Upper lobe of left lung (tissue), 6 donors: ENCODE measurements at places on chromosomes 2 and 18. TPM values are rescaled to one million over a fixed set of nuclear protein-coding genes. Genes with fewer than 3 reads are reported as not detected.

The ALLC gene
- not detected for total RNA-seq

DNA sequence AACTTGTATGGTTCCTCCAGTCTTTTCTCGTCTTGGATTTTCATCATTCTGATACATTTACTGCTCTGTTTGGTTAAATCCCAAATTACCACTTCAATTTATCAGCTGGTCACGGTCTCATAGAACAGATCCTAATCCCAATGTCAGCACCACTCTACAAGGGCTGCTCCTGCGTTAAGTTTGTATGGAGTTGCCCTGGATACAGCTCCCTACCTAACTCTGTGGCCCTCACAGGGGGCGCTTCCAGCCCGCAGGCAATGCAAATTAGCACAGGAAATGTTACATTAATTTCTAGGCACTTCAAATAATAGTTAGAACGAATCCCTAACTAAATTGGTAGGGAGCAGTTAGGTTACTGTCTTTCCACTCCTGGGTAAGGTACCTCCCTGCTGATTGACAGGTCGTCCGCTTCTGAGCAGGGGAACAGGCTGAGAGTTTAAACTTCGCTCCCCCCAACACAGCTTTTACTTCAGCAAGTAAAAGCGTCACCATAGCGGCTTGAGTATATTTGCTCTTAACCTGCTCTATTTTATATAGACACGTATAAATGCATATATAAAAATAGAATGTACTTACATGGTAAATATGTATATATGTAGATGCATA is 238.5 kb upstream of the FANCL start:
- no peak for DNase-seq
- no peaks in the 10 kb centered on the region for H3K36me3 ChIP-seq
- H3K4me1 ChIP-seq, result no peaks in the 10 kb centered on the region
- no peak overlapping the region for H3K4me3 ChIP-seq
- no peaks in the 10 kb centered on the region for H3K27me3 ChIP-seq

DNA sequence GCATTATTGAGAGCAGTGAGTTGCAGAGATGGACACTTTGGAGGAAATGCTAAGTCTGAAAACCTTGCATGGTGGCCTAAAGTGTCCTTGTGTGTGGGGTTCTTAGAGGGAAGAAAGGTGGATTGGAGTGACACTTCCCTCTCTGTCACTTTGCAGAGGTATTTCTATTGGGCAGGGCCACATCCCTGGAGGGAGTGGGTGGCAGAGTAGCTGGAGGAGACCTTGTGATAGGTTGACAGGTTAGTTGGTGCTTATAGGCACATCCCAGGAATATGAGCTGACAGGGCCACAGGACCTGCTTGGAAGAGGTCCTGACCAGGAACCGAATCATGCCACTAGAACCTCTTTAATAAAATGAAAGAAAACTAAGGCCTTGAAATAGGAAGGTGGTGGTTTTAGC is 972 bp upstream of the IGFBP5 start:
- peaks cover 37% of the 10 kb centered on the region for H3K4me1 ChIP-seq
- no peak overlapping the region for H3K27ac ChIP-seq
- peaks cover 12% of the 10 kb centered on the region for H3K27me3 ChIP-seq
- DNase-seq, result no peak
- H3K36me3 ChIP-seq, result no peaks in the 10 kb centered on the region
- H3K4me3 ChIP-seq, result no peak overlapping the region

The AGXT gene
- total RNA-seq, result 0.44 TPM

The CAD gene
- 23.3 TPM for total RNA-seq

The FEV gene
- total RNA-seq, result not detected

- H3K4me3 ChIP-seq, result no peak overlapping the region
- H3K4me1 ChIP-seq, result no peaks in the 10 kb centered on the region
- H3K27ac ChIP-seq, result no peak overlapping the region
- no peaks in the 10 kb centered on the region for H3K27me3 ChIP-seq
These were observed 204.8 kb downstream of the ANAPC1 start for GRCh38 chr2:111679202-111679601.

DNA sequence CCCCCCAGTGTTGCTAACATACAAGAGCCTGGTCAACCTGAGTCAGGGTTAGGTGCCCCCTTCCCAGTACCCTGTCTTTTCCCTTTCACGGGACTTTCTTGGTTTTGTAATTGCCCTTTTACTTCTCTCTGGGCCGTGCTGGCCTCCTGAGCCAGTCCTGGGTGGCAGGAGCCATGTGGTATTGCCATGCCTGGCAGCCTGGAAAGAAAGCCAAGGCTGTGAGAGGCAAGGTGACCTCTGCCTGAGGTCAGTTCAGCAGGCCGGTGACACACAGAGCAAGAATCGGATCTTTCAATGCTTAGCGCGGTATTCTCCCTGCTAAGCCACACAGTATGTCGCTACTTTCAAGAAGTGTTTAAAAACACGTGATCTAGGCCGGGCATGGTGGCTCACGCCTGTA is 52.3 kb downstream of the C18orf63 start:
- no peak overlapping the region for H3K27ac ChIP-seq
- no peaks in the 10 kb centered on the region for H3K27me3 ChIP-seq
- no peaks in the 10 kb centered on the region for H3K4me1 ChIP-seq
- DNase-seq, result no peak

DNA sequence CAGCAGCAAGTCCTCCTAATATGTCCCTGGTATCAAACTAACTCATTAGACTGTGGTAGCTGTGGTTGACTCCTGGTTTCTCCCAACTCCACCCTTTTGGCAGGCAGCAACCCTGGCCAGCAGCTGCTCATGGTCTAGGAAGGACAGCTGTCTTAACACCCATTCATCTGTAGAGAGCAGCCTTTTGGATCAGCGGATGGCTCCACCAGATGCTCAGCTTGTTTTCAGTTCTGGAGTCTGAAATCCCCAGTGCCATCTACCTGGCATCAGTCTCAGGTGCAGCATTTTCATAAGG is 100.5 kb downstream of the SPOPL start:
- H3K4me1 ChIP-seq, result no peaks in the 10 kb centered on the region
- H3K27me3 ChIP-seq, result no peaks in the 10 kb centered on the region
- no peak for DNase-seq
- no peaks in the 10 kb centered on the region for H3K36me3 ChIP-seq
- no peak overlapping the region for H3K27ac ChIP-seq

The CPO gene
- total RNA-seq, result not detected

- no peaks in the 10 kb centered on the region for H3K4me1 ChIP-seq
- no peak overlapping the region for H3K4me3 ChIP-seq
- peak; percentile 42 for DNase-seq
These were observed 13.4 kb downstream of the DTYMK start for GRCh38 chr2:241673189-241673663.

DNA sequence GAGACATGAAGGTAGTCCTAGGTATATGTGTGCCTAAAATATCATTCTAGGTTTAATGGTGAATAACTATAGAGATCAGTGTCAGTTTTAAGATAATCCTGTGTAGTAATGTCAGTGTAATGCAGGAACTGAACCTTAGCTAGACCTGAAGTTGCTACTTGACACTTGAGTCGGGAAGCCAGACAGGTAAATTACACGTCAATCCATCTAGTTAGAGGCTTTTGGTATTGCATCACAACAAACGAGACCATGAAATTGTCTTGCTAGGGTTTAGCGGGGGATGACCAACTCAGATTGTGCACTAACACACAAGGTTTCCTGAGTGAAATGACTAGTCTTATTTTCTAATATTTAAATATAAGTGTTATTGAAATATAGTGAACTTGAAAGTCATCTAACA is 2.0 kb downstream of the YPEL5 start:
- H3K36me3 ChIP-seq, result peaks cover 4% of the 10 kb centered on the region
- H3K4me3 ChIP-seq, result no peak overlapping the region
- peaks cover 54% of the 10 kb centered on the region for H3K4me1 ChIP-seq
- H3K27ac ChIP-seq, result peak overlapping the region; percentile 100
- H3K27me3 ChIP-seq, result no peaks in the 10 kb centered on the region

The GPR39 gene
- total RNA-seq, result 23.6 TPM

The TUBB8B gene
- not detected for total RNA-seq

- DNase-seq, result no peak
- H3K27me3 ChIP-seq, result no peaks in the 10 kb centered on the region
- H3K4me1 ChIP-seq, result peaks cover 4% of the 10 kb centered on the region
- peak overlapping the region; percentile 72 for H3K27ac ChIP-seq
- no peak overlapping the region for H3K4me3 ChIP-seq
These were observed 391.6 kb downstream of the NBAS start for GRCh38 chr2:15169326-15170069.

DNA sequence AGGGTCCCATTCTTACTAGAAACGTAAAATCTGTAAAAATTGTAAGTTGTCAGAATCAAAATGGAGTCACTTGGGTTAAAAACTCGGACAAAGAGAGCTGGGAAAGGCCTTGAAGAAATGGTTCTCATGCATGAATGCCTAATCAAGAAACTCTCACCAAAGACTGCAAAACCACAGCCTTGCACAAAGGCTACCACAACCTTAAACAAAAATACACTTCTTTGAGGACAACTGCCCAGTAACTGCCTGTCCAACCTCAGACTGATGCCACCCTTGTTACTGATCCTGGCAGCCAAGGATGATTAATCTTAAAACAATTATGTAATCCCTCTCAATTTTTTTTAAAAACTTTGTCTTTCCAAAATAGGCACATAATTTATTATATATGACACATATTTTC is 299.3 kb downstream of the CCDC85A start:
- H3K27me3 ChIP-seq, result no peaks in the 10 kb centered on the region
- no peaks in the 10 kb centered on the region for H3K36me3 ChIP-seq
- H3K27ac ChIP-seq, result no peak overlapping the region
- no peaks in the 10 kb centered on the region for H3K4me1 ChIP-seq
- no peak overlapping the region for H3K4me3 ChIP-seq

The PARD3B gene
- total RNA-seq, result 23.6 TPM

The HJURP gene
- total RNA-seq, result 1.3 TPM

- H3K27ac ChIP-seq, result no peak overlapping the region
- no peaks in the 10 kb centered on the region for H3K27me3 ChIP-seq
- H3K36me3 ChIP-seq, result no peaks in the 10 kb centered on the region
- DNase-seq, result no peak
These were observed 27.8 kb upstream of the RNF125 start for GRCh38 chr18:31990823-31991222.

DNA sequence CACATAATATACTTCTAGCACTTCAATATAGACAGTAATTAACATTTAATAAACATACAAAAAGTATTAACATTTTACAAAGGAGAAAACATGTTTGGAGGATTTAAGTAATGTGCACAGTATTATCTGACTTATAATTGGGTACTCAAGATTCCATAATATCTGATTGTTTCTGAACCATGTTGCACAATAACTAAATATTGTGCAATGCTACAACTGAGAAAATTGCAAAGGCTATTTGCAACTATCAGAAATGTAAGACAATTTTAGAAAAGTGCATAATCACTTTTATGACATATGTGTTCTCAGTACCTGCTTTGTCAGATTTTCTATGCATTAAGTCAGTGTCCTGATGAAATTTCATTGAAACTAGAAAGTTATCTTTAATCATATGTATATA is 934.6 kb downstream of the SOCS6 start:
- DNase-seq, result no peak
- H3K27me3 ChIP-seq, result no peaks in the 10 kb centered on the region
- no peaks in the 10 kb centered on the region for H3K4me1 ChIP-seq
- H3K27ac ChIP-seq, result no peak overlapping the region

DNA sequence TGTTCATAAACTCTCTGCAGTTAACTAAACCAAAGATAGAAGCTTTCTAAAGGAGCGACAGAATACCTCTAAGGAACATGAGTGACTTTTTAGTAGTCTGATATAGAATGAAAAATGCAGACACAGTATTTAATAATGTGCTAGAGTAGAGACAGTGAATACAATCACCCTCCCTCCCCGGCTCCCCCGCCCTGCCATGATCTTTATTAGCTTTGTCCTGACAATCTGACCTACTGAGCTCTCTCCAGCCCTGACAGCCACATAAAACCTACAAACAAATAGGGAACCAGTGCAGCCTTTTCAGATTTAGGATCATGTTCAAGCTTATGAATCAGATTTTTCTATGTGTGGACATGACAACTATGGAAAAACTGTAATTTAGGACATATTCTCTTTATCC is 777.6 kb upstream of the FANCL start:
- no peaks in the 10 kb centered on the region for H3K27me3 ChIP-seq
- DNase-seq, result no peak
- H3K27ac ChIP-seq, result no peak overlapping the region
- H3K4me3 ChIP-seq, result no peak overlapping the region
- H3K36me3 ChIP-seq, result no peaks in the 10 kb centered on the region

DNA sequence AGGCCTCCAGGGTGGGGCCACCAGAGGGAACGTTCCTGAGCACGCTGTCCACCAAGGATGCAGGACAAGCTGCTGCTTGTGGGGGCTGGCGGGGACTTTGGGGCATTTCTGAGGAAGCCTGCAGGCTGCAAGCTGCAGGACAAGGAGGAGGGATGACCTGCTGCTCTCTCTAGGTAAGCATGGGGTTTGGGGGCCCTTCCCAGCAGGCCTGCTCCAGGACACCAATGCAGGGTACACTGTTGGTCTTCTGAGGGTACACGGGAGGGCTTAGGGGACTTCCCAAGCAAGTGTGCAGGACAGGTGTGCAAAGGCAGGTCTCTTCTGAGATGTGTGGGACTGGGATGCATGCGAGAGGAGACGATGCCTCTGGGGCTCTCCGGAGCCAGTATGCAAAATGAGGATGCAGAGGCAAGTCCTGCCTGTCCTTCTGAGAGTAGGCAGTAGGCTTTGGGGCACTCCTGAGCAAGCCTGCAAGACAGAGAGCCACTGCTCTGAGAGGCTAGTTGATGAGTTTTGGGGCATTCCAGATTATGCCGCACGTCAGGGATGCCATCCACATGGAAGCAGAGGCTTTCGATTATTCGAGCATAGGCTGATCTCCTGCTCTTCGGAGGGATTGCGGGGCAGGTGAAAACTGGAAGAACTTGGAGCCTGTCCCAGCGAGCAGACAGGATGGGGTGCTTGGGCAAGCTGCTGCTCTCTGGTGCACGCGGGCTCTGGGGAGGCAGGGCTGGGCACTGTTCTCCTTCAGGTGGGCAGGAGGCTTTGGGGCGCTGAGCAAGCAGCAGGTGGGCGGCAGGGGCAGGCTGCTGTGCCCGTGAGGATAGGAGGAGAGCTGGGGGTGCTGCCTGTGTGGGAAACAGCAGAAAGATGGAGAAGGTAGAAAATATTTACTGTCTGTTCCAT is 44.6 kb downstream of the CNGA3 start:
- no peak overlapping the region for H3K27ac ChIP-seq
- H3K36me3 ChIP-seq, result no peaks in the 10 kb centered on the region
- no peaks in the 10 kb centered on the region for H3K4me1 ChIP-seq
- peak; percentile 58 for DNase-seq
- no peak overlapping the region for H3K4me3 ChIP-seq

DNA sequence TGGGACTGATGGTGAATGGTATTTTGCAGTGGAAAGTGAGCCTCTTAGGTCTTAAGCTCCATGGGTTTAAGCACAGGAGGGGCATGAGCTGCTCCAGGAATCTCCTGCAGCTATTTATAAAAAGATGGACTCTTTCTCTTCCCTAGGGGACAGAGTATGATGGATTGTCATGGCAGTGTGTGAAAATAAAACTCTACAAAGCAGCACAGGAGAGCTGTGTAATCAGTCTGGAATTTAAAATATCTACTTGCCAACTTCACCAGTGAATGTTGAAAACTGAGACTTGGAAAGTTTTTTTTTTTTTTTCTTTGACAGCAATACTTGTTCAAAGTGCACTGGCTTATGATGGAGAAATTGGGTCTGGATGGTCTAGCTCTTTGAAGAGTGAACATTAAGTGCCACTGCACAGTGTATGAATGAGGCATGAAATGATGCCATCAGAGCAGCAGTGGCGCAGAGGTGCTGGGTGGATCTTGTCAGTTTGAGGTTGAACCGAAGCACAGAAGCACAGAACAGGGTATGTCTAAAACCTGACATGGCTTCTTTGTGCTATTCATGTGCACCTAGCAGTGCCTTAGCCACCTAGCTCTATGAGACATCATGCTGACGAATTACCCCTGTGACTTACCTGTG is 245.4 kb downstream of the PTPRM start:
- no peak for DNase-seq
- H3K4me1 ChIP-seq, result no peaks in the 10 kb centered on the region

GRCh38 chr2:30213326-30213725 is 18.0 kb upstream of the LBH start:
- H3K4me1 ChIP-seq, result peaks cover 3% of the 10 kb centered on the region
- no peaks in the 10 kb centered on the region for H3K36me3 ChIP-seq
- no peaks in the 10 kb centered on the region for H3K27me3 ChIP-seq
- no peak for DNase-seq
